OCI-LY7 (cell line): ENCODE measurements at places on chromosomes 2 and 18.

DNA sequence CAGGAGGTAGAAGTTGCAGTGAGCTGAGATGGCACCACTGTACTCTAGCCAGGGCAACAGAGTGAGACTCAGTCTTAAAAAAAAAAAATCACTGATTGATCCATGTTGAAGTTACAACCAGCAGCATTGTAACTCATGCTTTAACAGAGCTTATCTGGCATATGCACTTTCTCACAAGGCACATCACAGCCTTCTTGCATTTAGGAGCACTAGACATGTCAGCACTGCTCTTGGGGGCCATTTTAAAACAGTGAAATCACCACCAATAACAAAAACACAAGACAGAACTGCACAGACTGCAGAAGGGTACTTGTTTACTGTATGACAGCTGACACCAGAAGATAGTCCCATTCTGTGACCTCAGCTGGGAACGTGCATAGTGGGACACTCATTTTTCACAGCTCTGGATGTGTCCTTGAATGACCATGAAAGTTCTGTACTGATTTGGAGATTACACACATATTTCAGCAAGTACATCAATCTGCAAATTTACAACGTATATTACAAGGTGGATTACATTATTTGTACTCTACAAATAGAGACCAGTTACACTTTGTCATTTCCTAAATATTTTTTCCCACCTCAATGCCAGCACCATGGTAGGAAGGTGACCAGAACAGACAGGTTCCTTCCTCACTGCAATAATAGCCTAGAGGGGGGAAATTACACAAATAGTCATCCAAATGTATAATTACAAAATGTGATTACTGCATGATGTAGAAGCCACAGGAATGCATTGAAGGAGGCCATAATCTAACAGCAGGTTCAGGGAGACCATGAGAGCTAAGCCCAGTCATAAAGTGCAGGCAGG is 35.1 kb downstream of the CCBE1 start:
- no peak for DNase-seq

DNA sequence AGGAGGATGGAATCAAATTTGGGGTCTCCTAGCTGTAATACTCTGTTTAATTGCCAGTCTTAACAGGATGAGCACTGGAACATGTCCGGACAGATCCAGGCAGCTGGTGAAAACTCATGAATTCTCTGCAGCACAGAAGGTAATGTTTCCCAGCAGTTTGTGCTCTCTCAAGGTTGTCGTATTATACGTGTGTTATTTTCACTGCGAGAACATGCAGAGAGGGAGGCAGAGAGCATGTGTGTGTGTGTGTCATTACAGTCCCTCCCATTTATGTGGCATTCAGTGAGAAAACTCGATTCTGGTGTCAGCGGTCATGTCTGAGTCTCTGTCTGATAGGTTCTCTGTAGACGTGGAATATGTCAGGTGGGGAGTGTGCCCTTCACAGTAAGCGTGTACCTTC is 150.2 kb upstream of the POU3F3 start:
- no peak for DNase-seq

DNA sequence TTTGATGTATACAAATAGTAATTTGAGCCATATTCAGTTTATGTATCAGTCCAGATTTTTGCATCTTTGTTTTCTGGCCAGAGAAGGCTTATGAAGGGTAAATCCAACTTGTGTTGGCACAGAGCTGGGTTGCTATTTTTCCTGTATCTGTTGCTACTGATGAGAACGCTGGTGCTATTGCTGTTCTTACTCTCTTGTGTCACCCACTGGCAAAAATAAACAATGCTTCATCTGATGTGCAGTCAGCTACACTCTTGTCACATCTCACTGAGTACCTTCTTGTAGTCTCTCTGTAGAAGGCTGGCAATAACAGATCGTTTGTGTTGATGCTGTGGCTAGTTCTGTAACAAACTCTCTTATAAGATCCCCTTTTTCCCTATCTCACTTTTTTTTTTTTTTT is 323.4 kb downstream of the CDH19 start:
- no peak for DNase-seq

GRCh38 chr2:109720380-109721106 is 73.6 kb upstream of the RGPD5 start:
- DNase-seq = no peak

- no peak for DNase-seq
Measured at GRCh38 chr2:98809116-98809515, 78.2 kb upstream of the MGAT4A start.

GRCh38 chr2:233428008-233428407 is 73.7 kb downstream of the DGKD start:
- DNase-seq = no peak

DNA sequence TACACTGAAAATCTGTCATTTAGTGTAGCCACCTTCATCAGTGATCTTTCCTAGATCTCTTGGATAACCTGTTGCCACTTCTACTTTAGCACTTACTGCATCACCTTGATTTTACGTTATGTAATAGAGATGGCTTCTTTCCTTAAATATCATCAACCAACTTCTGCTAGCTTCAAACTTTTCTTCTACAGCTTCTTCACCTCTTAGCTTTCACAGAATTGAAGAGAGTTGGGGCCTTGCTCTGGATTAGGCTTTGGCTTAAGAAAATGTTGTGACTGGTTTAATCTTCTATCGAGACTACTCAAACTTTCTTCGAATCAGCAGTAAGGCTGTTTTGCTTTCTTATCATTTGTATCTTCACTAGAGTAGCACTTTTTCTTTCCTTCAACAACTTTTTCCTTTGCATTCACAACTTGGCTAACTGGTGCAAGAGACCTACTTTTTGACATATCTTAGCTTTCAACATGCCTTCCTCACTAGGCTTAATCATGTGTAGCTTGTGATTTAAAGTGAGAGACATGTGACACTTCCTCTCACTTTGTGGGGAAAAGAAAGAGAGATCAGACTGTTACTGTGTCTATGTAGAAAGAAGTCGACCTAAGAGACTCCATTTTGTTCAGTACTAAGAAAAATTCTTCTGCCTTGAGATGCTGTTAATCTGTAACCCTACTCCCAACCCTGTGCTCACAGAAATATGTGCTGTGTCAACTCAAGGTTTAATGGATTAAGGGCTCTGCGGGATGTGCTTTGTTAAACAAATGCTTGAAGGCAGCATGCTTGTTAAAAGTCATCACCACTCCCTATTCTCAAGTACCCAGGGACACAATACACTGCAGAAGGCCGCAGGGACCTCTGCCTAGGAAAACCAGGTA is 99.6 kb downstream of the ATL2 start:
- no peak for DNase-seq

DNA sequence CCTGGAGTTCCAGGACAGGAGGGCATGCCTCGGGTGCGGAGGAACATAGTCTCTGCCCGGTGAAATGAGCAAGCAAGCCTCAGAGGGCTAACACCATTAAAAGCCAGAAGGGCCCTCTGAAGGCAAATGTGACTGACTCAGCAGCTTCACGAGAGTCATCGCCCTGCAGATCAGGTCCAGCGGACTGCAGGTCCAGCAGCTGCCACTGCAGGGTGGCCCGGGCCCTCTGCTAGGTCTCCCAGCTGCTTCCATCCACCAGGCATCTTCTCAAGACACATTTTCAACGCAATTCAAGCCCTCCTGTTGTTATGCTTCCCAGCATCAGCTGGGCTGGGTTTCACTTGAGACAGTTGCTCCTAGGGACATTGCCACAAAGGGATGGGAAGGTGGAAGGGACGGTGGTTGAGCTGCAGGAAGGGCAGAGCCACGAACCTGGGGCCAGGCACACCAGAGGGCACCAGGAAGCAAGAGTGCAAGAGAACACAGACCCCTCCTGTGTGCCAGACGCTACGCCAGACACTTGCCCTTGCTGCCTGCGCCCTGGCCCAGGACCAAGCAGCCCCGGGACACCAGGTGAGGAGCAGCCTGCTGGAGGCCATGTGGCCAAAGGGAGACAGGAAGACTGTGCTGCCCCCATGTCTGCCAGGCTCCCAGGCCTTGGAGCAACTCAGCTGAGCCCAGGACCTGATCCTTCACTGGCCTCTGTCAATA is 173.0 kb downstream of the HDAC4 start:
- no peak for DNase-seq

- no peak for DNase-seq
Measured at GRCh38 chr2:121355488-121355887, 70.5 kb upstream of the TFCP2L1 start.

GRCh38 chr2:160784034-160784433 is 290.4 kb upstream of the RBMS1 start:
- no peak for DNase-seq

DNA sequence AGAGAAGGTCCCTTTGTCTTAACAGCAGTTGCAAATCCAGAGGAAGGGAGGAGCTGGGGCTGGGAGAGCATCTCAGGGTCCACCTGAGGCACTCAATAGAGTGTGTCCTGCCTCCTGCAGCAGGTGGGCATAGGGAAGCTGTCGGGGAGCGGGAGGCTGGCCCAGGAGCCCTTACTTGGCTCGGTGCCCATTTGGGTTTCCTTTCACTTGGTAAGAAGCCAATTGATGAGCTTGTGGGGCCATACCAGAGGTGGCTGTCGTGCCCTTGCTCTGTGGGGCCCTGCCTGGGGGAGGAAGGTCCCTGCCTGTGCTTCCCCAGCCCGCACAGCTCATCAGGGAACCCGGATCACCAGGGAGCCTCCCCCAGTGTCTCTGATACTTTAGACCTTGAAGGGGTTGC is 229.7 kb downstream of the DYSF start:
- DNase-seq = no peak

GRCh38 chr18:21604671-21605070 is 4.2 kb upstream of the ESCO1 start:
- no peak for DNase-seq

DNA sequence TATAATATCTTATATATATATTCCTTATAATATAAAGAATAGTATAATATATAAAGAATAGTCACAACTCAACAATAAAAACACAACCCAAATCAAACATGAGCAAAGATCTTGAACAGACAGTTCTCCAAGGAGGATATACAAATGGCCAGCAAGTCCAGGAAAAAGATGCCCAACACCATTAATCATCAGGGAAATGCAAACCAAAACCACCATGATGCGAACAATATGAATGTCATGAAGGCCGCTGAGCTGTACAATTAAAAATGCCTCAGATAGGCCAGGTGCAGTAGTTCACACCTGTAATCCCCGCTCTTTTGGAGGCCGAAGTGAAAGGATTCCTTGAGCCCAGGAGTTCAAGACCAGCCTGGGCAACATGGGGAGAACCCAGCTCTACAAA is 58.9 kb downstream of the SLC35F5 start:
- DNase-seq = no peak

DNA sequence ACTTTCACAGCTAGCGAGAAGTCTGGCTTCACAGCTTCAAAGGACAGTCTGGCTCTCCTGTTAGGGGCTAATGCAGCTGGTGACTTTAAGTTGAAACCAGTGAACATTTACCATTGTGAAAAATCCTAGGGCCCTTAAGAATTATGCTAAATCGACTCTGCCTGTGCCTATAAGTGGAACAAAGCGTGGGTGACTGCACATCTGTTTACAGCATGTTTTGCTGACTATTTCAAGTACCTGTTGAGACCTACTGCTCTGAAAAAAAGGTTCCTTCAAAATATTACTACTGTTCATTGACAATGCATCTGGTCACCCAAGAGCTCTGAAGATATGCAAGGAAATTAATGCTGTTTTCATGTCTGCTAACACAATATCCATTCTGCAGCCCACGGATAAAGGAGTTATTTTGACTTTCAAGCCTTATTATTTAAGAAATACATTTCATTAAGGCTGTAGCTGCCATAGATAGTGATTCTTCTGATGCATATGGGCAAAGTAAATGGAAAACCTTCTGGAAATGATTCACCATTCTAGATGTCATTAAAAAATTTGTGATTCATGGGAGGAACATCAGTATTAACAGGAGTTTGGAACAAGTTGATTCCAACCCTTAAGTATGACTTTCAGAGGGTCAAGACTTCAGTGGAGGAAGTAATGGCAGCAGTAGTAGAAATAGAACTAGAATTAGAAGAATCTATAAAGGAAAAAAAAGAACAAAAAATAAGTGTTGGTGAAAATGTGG is 48.9 kb downstream of the POLR1A start:
- DNase-seq = no peak

DNA sequence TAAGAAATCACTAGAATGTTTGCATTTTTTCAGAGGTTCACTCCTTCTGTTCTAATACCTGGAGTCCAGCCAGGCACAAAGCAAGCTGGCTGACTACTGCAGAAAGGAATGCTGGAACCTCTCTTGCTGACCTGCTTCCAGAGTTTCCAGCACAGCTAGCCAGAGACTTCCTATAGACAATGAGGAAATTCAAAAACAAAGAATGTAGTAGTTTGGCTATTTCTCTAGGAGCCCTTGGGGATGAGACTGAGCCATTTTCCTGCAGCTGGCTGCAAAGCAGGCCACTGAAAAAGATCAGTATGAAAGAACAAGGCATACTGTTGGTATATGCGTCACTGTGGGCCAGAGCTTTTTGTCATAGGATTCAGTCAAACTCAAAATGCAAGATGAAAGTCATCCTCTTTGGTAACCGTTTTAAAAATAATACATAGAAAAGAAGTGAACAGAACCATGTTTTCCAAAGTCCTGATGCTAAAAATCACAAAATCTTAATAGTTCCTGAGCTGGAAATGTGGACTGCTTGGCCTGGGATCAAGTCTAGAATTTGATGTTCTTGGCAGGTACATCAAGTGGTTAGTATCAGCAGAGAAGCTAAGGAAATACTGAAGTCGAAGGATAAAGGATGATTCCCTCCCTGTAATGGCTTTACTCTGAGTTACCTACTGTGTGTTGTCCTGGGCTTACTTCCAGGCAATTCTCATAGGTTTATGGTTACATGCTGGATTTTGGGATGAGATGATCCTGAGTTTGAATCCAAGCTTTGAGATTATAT is 9.0 kb upstream of the DSEL start:
- DNase-seq = no peak

- peak; percentile 62 for DNase-seq
Measured at GRCh38 chr2:237691029-237691907, 63.9 kb downstream of the LRRFIP1 start.

DNA sequence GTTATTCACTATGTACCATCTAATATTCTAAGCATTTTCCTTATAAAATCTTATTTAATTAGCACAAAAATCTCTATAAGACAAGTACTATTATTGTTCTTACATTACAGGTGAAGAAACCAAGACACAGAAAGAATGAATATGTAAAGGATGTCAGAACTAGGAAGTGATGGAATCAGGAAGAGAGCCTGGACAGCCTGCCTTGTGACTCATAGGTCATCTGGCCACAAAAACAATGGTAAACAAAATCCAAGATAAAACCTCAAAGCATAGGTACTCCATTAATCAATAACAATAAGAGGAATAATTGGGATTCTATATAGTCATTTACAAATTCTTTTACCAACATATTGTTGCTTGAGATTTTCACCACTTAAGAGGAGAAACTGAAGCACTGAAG is 505.4 kb upstream of the PIK3C3 start:
- DNase-seq = no peak

GRCh38 chr18:56853961-56854360 is 202.8 kb downstream of the WDR7 start:
- no peak for DNase-seq

GRCh38 chr2:11980809-11981208 is 234.4 kb downstream of the LPIN1 start:
- DNase-seq = no peak
